ENCODE measurements at places on chromosomes 2 and 18.

DNA sequence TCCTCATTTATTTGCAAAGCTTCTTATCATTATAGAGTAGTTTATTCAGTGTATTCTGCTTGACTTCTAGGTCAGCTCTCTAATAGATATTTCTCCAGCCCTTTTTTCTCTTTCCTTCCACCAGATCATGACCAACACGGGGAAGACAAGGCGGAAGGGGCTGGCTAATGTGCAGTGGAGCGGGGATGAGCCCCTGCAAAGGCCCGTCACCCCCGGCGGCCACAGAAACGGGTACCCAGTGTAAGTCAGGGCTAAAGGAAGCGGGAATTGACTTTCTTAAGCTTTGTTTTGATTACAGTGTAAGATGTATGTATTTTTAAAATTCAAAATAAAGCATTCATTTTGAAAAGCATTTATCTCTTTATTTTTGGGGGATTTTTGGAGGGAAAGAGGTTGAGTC lies 50.7 kb upstream of the B3GNT7 start:
- no peak for DNase-seq

DNA sequence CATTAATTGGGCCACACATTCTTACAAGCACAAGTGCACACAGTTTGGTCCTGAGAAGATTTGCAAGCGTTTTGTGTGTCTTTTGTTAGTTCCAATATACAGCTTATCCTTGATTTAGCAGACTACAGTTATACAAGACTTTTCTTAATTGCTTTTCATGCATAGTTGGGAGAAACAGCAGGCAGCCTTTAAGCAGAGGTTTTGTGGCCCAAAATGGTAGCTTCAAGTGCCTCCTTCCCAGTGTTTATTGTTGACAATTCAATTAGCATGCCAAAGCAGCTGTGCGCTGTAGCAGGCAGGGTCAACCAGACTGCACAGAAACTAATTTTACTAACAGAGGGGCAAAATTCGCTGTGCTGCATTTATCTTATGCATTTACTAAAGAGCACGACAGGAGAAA lies 47.5 kb downstream of the FRZB start:
- DNase-seq = no peak

GRCh38 chr2:241325257-241325656 lies 9.5 kb downstream of the SEPTIN2 start:
- DNase-seq = no peak

DNA sequence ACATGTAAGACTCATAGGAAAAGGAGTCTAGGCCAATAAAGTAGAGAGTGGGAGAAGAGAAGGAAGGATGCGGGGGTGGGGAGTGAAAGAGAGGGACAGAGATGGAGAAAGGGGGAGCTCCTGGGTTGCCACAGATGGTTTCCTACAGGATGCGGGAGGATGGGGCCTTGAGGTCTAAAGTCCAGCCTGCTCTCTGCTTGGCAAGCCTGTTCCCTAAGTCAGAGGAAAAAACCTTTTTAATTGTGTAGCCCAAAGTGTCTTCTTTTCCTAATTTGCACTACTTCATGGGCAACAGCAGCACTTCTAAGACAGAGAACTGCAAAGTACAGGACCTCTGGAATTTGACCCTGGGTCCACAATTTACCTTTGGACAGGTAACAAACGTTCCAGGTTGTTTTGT lies 1.4 kb upstream of the FAM110C start:
- no peak for DNase-seq

DNA sequence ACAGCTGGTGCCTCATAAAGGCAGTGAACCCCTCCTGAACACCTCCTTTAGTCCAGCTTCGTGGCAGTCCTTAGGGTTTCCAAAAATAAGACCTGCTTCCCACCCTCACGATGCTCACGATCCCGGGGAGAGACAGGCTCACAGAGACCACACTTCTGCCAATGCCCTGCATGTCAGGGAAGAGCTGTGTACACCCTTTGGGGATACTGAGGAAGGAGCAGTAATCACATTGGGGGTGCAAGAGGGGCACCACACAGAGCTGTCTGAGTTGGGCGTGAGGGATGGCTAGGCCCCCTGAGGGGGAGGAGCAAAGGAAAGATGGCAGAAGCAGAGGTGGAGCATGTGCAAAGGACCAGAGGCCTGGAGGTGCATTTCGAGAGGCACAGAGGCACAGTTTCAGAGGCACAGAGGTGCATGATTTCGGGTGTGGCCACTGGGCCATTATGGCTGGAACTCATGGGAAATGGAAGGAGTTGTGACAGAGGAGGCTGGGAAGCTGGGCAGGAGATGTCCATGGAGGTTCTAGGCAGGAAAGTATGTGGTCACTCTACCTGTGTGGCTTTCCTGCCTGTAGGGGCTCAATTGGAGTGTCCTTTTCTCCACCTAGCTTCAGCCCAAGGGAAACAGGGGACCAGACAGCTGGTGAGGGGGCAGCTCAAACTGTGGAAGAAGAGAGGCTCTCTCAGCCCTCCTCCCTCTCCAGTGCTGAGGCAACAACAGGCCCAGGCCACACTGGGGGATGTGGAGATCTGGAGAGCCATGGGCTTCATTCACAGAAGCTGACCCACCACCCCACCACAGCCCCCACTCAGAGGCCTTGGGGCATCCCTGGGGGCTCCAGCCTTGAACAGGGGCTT lies 115.9 kb downstream of the CAPN13 start:
- no peak for DNase-seq

DNA sequence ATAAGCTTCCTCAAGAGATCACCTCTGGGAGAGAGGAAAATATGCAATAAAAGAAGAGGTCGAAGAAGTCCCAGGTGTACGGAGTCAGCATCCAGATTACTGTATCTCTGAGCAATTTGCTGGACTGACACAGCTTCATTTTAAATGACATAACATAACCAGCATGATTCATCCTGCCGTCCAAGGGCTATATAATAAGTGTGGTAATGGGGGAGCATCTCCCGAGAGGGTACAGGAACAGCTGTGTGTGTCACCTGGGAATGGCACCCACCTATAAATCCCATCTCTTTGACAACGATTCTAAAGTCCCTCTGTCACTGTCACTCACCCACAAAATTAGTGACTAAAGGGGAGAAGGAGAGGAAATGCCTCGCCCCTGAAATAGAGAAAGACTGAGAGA lies 19.3 kb upstream of the FZD7 start:
- DNase-seq = no peak

Measured in activated T-helper 1 cell treated with anti-CD3 and anti-CD28 coated beads, Interleukin-2, amount 50 U/mL, for 16 hours (primary cell).